ENCODE measurements at places on chromosomes 5 and 9.

- no peak for DNase-seq
Observed at GRCh38 chr5:111747337-111747736, 9.7 kb downstream of the NREP start.

DNA sequence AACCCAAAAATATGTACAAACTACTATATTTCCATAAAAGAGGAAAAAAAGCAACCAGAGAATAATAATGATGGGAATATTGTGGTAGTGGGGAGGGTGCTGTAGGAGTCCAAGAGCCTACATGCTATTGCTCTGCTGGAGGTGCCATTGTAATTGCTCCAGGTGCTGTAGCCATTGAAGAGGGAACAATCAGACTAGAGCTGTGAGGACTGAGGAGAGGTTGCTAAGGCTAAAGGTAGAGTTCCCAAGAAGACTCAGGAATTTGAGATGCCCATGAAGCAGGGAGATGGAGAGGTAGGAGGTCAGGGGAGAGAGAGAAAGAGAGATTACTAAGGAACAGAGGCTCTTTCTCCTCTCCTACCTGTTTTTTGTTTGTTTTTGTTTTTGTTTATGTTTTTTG, 394.0 kb downstream of the DMRTA1 start:
- no peak for DNase-seq

- DNase-seq = no peak
Observed at GRCh38 chr9:2749485-2749884, 32.2 kb downstream of the KCNV2 start.

- no peak for DNase-seq
Observed at GRCh38 chr5:150254363-150254762, 35.2 kb downstream of the CAMK2A start.

- no peak for DNase-seq
Observed at GRCh38 chr5:24791326-24791725, 146.5 kb upstream of the CDH10 start.

DNA sequence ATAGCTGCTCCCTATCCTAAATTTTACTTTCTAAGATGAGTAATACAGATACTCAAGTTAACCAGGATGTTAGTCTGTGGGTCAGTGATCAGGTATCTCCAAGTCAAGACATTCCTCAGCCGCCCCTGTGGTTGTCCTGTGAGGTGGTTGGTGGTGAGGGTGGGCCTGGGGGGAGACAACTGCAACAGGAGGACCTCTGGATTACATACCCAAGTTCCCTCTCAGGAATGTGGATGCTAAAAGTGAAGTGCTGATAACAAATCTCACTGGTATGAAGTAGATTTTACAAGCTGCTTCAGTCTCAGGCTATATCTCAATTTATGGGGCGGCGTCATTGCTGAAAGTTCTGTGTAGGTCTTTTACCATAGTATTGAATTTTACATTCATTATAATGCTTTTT, 38.3 kb downstream of the SLC1A3 start:
- no peak for DNase-seq

DNA sequence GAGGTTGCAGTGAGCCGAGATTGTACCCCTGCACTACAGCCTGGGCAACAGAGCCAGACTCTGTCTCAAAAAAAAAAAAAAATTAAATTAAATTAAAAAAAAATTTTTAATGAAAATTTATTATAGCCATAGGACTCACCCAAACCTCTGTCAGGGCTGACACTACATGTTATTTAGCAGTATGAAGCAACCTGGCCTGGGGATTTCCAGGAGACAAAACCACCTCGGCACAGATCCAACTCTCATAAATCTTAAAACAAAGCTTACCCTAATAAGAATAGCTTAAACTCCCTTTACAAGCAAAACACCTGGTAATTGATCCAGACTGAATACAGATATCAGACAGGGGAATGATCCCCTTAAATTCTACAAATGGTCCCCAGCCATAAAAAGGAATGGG, 38.4 kb downstream of the PPP1R2B start:
- no peak for DNase-seq

- DNase-seq = no peak
Observed at GRCh38 chr9:22216730-22217172, 207.6 kb upstream of the CDKN2B start.

DNA sequence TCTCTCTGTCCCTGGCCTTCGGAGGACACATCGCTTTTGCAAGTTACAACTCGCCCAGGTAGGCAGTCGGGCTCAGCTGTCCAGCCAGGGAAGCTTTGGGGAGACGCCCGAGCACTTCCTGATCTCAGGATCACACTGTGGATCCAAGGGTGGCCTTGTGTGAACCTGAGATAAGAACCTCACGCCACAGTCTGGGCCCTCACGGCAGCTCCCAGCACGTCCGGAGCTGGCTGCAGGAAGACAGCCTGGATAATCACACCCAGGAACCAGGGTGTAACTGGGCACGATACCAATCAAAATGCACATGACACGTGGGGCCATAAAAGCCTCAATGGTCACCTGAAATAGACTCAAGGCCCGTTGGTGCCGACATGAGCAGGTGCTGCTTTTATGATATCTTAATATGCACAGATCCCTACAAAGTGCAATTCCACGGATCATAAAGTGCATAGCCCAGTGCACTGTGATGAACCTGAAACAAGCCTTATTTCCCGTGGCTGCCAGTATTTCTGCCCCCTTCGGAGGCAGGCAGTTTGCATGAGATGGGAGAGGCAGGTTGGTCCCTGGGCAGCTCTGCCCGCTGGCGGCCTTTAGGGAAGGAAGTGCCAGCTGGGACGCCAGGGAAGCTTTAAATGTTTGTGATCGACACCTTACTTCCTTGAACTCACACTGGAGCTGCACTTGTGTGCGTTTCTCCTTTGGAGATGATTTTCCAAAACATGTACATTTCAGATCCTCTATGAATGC, 14.5 kb downstream of the SLC6A18 start:
- no peak for DNase-seq

GRCh38 chr5:136042665-136043121, 13.9 kb downstream of the TGFBI start:
- no peak for DNase-seq

DNA sequence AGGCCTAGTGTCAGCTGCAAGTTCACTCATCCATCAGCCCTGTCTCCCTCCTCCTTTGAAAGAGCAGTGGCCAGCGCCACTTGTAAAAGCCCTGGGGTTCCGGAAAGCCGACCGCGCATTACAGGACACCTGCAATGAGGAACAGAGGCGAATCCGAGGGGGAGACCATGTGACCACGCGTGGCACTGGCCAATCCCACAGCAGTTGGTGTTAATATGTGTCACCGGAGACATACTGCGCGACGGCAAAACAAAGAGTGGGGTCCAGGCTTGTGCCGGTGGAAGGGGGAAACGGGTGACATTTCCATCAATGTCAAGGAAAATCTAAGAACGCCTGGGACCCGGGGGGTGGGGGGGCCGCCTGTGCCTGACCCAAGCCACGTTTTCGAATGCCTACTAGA, 480.8 kb downstream of the SPATA31A7 start:
- DNase-seq = no peak

All from stimulated activated CD8-positive, alpha-beta memory T cell treated with anti-CD3 and anti-CD28 coated beads, Interleukin-15, amount 100 ng/mL, for 4 hours (primary cell).